ENCODE measurements at places on chromosomes 5 and 9.

GRCh38 chr5:66174338-66174737 lies 30.2 kb downstream of the SREK1 start:
- peak; percentile 9 for DNase-seq

GRCh38 chr5:40988746-40989510 lies 79.6 kb downstream of the C7 start:
- no peak for DNase-seq

- no peak for DNase-seq
Observed at GRCh38 chr5:135443161-135443960, 3.8 kb downstream of the DCANP1 start.

- no peak for DNase-seq
Observed at GRCh38 chr5:125874057-125874456, 549.2 kb upstream of the GRAMD2B start.

DNA sequence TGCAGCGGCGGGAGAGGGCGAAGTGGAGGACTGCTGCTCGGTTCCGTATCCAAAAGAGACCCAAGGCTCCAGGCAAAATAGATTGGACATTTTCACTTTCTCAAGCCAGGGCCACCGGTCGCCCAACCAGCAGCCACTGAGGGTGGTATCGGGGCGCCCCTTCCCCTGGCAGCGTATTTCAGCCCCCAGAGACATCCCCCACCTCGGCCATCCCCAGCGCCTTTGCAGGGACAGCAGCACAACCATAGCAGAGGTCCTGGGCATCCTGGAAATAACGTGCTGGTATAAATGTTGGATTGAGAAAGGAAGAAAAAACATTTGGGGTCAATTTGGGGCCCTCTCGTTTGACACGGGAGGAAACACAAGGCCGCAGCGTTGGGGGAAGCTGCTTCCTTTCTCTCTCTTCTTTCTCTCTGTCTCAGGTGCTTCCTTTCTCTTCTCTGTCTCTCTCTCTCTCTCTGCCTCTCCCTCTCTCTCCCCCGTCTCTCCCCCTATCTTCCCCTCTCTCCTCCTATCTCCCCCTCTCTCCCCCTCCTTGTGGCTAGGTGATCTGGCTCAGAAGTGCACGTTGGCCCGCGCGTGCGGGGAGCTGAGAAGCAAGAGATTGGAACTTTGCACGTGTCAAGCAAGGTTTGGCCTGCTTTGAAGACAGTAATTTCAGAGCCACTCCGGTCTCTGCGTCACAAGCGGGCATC lies 624 bp upstream of the RETREG1 start:
- DNase-seq = no peak

- DNase-seq = no peak
Observed at GRCh38 chr9:35935261-35935660, 22.7 kb downstream of the OR2S2 start.

DNA sequence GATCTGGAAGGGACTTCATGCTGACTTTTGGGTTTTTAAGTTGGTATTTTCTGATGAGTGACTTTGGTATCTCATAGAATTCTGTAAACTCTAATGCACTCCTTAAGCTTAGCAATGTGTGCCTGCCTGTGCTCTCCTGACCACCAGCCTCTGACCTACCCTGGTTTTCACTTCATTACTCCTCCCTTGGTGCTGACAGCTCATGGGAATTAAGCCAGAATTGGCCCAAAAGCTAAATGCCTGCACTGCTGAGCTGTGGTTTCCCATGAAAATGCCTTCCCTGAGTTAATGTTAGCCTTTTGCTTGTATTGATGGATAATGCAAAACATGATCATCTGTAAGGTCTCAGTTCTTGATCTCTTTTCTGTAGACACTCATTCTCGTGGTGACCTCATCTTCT lies 308.0 kb downstream of the DOCK8 start:
- no peak for DNase-seq

- DNase-seq = no peak
Observed at GRCh38 chr9:12065050-12065449, 628.1 kb upstream of the TYRP1 start.
